ENCODE measurements at places on chromosomes 4 and X.

- DNase-seq, result no peak
Observed at GRCh38 chrX:108270739-108271396, 167.4 kb downstream of the COL4A6 start.

DNA sequence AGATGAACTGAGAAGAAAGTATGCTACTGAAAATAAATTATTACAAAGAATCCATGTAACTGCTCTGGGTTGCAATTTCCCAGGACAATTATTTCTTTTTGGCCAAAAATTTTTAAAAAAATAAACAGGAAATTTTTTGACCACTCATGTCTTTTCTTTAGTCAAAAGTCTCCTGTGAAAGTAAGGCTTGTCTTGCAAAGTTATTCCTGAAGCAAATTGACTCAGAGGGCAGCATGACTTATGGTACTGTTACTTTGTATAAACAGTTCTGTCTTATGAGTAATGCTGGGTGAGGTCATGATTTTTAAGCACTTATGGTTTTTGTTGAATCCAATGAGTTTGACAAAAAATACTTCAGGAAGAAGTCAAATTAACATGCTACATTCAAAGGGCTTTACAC is 292.8 kb upstream of the ARSJ start:
- no peak for DNase-seq

DNA sequence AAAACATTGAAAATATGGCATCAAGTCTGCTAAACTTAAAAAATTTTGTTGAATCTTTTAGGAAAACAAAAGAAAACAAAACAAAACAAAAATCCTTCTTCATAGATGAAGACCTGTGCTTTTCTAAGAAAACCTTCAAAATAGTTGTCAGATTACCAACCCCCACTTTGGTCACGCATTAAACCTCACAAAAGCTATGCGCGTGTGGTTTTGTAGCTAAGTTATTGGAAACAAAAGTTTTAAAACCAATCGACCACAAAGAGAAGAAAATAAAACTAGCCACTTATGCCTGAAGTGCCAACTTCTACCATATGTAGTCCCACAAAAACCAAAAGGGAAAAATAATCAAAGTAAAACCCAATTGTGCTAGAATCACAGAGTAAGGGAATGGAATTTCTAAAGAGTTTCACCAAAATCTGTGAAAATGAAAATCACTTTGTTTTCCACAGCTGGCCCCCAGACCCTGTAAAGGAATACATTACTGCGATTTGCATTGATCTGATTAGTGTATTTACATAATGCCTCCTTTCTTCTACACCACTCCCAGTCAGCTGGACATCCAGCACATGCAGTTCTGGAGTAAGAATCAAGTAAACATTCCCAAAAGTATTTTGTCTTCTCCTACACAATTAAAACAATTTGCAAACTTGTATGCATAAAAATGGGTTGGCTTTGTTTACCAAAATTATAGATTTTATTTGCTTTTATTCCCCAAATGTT is 330.1 kb upstream of the DKK2 start:
- peak; percentile 5 for DNase-seq

DNA sequence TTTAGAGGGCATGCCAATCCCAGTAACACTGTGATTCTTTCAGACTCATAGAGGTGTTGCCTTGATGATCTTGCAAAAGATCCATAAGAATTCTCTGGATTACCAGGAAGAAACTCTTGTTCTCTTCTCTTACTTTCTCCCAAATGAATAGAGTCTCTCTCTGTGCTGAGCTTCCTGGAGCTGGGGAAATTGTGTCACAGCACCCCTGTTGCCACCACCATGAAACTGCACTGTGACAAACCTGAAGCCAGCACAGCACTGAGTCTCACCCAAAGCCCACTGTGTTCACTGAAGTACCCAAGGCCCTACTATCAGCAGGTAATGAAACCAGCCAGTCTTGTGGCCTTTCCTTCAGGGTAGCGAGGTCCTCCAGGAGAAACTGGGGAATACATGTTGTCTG is 332.7 kb upstream of the FGF16 start:
- DNase-seq, result no peak

DNA sequence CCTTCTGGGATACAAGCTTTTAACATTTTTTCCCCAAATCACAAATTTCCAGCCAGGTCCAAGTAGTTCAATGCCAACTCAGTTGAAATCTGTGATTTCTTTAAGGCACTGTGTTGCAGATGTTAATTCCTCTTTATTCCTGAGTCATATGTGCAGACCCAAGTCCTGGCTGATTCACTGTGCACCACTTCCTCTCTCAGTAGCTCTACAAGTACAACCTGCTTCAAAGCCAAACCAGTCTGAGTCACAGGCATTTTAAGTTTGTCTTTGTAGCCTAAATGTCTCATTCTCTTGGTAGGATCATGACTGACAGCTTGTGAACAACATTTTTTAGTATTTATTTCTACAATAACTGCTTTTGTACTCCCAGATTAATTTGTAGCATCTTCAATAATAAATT is 165.6 kb upstream of the S100G start:
- DNase-seq, result no peak

GRCh38 chr4:38464328-38464727 is 199.7 kb upstream of the KLF3 start:
- no peak for DNase-seq

DNA sequence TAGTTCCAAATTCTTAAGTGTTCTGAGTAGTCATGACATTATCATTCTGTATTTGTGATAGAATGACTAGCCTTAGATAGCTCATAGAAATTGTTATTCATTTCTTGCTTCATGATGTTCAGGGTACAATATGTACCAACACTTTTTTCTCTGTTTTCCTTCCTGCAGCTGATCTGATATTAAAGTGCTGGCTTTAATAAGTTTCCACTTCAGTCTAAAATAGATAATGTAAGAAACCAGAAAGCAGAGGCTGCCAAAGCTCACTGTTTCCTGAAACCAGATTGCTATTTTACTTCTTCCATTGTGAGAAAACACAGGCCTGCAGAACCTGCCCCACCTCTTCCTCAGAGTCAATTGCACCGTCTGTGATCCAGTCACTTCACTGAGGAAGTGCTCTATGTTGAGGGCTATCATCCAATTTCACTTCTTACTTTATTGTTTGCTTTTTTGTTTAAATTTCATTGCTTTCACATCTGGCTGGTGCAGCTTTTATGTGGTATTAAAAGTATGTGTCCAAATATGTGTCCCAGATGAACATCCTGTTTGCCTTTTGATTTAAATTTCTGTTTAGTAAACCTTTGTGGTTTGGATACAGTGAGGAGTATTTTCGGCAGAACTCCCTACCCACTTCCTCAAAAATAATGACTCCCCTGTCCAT is 652.1 kb downstream of the ANKRD50 start:
- peak; percentile 8 for DNase-seq

DNA sequence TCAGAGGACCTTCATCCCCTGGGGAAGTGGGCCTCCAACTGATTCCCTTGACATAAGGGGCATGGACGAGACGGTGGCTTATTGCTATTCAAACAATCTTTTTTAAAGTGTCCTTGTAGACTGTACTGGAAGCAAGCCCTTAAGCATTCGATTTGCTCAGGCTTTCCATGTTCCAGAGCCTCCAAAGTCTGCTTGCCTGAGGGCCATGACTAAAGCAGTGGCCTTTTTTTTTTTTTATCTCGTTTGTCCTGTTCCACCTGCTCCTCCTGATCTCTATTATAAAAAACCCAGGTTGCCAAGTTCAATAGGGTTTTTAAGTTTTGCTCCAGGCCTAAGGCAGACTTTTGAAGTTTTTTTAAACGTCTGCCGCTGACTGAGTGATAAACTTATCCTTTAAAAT is 103.7 kb upstream of the AADAT start:
- no peak for DNase-seq

DNA sequence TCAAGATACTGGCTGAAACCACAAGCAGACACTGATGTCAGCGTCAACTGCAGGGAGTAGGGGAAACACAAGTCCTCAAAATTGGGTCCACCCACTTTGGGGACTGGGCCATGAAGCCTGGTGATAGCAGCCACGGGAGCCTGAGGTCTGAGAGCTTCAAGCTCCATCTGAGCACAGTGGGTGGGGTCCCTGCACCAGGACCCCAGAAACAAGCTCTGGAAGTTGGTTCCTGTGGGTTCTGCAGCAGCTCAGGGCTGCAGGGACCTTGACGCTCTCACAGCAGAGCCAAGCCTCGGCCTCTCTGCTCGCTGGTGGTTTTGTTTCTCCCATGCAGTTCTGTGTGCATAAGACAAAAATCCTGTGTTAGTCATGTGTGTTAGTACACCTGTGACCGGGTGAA is 54.5 kb downstream of the CPLX1 start:
- no peak for DNase-seq

DNA sequence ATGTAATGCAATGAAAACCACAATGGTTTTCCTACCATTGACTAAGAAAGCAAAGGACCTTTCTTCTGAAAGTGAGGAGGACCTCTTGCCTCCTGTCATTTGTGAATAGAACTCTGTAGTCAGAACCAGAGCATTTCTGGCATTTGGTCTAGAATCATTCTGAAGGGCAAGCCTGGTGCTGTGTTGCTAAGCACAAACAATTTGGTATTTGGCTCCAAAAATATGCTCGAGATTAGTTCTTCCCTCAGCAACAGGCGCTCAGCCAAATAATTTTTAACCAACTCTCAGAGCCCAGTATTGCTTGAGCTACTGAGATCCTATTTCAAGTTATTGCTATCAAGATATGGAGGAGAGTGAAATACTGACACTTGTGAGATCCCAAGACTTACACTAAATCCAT is 71.0 kb downstream of the SNCA start:
- DNase-seq, result peak; percentile 41

DNA sequence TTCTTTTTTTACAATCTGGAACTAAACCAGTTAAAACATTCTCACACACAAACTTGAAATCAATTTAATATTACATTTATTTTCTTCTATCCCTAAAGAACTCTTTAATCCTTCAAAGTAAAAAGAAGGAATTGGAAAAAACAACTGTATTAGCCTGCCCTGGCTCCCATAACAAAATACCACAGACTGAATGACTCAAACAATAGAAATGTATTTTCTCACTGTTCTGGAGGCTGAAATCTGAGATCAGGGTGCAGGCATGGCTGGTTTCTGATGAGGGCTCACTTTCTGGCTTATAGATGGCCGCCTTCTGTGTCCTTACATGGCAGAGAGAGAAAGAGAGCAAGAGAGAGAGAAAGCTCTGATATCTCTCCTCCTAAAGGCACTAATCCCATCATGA is 149.4 kb downstream of the PDGFRA start:
- no peak for DNase-seq

GRCh38 chrX:22325096-22325495 is 52.4 kb downstream of the CBLL2 start:
- no peak for DNase-seq

GRCh38 chrX:154371789-154372300 is 2.6 kb downstream of the FLNA start:
- no peak for DNase-seq

- DNase-seq, result no peak
Observed at GRCh38 chr4:3246458-3247398, 2.2 kb upstream of the MSANTD1 start.

DNA sequence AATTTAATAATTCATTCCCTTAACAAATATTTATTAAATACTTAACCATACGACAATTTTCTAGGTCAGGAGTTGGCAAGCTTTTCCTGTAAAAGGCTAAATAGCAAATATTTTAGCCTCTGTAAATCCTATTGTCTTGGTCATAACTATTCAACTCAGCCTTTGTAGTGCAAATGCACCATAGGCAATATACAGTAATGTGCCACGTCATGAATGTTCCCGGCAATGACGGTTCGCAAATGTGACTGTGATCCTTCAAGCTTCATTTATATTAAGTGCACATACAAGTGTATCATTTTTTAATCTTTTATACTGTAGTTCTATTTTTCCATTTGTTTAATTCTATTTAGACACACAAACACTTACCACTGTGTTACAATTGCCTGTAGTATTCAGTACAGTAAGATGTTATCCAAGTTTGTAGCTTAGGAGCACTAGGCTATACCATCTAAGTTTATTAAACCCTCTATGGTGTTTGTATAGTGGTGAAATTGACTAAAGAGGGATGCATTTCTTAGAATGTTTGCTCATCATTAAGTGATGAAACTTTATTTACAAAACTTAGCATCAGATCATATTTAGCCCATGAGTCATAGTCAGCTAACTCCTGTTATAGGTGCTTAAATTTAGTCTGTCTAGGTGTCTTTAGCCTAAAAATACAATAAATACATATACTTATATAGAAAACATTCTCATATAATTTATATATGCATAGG is 553.6 kb downstream of the STPG2 start:
- no peak for DNase-seq

DNA sequence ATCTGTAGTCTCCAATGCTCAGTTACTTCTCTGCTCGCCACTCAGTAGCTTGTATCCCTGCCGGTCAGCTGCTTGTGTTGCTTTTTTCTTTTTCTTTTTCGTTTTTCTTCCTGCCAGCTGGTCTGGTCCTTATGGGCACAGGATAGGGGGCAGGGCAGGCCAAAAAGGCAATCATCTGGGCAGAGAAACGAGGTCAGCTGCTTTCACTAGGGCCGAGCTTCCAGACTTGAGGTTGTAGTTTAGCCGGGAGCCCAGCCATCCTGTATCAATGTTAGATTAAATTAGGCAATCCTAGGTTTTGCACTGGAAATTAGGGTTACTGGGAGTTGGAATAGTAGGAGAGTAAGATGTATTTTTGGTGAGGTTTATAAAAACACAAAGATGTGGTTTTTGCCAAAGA is 3.4 kb downstream of the ARSF start:
- no peak for DNase-seq

- DNase-seq, result no peak
Observed at GRCh38 chr4:86909546-86910295, 17.5 kb upstream of the C4orf36 start.

DNA sequence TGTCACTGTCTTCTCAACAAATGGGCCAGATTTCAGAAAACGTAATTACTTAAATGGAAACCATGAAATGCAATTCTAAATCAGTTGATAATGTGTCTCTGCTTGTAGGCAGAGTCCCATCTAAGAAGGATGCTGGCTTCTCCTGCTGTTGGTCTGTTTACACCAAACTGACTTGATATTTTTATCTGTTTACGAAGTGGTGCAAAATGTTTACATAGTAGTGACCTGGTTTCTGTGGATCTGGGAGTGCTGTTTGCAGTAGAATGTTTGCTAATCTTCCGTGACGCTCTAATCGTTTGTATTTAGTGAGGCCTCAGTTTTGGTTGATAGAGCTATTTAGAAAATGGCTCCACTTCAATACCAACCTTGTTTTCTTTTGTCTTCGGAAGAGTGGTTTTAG is 213.5 kb downstream of the VEGFC start:
- DNase-seq, result no peak

Measured in brain (organoid and tissue), 16 donors.